ENCODE measurements at places on chromosomes 1 and 21.

DNA sequence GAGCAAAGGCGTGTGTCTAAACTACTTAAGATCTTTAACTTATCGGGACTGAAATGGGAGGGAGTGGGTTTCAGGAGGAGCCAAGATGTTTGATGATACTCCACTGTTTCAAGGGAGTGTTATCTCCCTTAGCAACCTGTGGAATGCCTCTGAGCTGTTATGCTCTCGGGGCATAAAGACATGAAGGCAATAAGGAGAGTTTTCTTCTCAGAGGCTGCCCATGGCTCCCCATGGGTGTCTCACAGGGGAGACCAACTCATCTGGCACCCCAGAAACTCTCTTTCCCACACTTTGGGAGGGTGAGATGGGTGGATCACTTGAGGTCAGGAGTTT is 130.0 kb downstream of the LIPI start:
- no peak for DNase-seq

DNA sequence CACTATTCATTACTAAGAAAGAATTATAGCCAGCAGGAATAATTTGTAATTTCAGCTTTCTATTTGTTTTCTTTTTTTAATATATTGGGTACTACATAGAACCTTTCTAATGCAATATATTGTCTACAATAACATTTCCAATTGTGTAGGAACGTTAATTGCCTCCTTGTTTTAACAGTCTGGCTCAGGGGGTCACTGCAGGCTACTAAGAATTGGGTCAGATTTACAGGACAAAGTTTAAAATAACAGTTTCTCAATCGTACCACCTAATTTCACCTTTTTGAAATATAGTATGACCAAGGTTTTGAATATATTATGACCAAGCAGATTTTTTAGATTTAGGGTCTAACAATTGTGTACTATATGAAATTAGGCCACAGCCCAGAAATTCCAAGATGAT is 2.4 kb downstream of the CFH start:
- no peak for DNase-seq

DNA sequence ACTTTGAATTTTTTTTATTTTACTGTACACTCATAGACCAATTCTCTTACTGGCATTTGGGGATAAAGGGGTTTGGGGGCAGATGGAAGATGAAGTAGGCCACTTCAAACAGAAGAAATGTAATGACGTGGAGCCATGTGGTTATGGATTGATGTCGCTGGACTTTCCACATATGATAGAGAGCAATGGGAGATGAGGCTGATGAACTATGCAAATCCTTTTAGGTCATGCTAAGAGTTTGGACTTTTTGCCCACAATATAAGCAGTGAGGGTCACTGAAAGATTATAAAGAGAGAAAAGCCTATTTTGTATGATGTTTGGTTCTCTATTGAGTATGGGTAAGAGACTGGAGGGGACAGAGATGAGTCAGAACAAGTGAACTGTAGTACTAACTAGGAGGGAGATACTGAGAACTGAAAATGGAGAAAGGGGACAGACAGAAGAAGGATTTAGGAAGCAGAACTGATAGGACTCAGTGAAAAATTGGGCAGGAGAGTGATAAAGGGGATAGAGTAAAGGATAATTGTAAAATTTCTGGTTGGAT is 9.2 kb downstream of the C1orf21 start:
- DNase-seq, result no peak

DNA sequence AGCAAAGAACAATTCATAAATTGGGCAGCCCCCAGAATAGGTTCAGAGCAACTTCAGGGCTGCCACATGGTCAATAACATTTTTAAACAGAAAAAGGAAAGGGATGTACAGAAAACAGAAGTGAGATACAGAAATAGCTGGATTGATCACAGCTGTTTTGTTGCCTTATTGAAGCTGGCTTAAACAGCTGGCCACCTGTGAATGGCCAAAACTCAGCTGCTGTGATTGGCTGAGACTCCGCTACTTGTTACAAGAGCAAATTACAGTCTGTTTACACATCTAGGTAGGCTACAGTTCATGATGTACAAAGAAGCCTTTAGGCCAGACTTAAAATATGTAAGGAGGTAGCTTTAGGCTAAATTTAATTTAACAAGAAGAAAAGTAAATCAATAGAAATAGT is 11.6 kb upstream of the IFNAR1 start:
- no peak for DNase-seq

DNA sequence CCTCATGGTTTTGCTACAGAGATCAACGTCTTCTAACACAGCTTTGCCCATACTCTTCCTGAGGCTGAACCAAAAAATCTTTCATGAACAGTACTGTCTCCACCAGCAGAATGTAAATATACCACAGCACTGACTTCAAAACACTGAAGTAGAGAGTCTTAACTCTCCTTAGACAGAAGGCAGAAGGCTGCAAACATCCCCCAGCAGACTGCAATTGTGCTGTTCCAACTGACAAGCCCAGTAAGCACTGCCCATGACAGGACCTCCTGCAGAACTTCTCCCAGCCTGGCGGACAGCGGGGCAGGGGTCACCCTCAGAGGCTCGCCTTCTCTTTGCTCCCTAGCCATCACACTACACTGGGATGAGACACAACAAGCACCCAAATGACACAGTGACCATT is 218.7 kb downstream of the RERE start:
- no peak for DNase-seq

DNA sequence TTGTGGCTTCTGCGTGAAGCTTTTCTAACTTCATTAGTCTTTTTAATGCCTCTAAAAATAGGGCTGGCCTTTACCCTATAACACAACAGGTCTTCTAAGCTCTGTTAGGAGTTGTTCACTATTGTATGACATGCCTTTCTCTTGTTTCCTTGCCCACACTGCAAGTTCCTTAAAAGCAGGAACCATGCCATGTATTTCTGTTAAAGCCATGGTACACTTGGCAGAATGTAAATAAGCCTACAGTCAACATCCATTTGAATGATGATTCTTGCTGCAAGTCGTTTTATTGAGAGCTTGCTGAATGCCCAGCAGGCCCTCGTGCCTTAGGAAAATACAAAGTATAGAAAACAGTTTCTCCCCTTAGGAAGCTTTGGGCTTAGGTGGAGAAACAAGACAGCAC is 214.6 kb downstream of the DUSP10 start:
- no peak for DNase-seq

- no peak for DNase-seq
These were observed 62.2 kb upstream of the GRIK3 start for GRCh38 chr1:37096523-37096922.

- DNase-seq, result no peak
These were observed 50.2 kb downstream of the C8A start for GRCh38 chr1:56904663-56905397.

DNA sequence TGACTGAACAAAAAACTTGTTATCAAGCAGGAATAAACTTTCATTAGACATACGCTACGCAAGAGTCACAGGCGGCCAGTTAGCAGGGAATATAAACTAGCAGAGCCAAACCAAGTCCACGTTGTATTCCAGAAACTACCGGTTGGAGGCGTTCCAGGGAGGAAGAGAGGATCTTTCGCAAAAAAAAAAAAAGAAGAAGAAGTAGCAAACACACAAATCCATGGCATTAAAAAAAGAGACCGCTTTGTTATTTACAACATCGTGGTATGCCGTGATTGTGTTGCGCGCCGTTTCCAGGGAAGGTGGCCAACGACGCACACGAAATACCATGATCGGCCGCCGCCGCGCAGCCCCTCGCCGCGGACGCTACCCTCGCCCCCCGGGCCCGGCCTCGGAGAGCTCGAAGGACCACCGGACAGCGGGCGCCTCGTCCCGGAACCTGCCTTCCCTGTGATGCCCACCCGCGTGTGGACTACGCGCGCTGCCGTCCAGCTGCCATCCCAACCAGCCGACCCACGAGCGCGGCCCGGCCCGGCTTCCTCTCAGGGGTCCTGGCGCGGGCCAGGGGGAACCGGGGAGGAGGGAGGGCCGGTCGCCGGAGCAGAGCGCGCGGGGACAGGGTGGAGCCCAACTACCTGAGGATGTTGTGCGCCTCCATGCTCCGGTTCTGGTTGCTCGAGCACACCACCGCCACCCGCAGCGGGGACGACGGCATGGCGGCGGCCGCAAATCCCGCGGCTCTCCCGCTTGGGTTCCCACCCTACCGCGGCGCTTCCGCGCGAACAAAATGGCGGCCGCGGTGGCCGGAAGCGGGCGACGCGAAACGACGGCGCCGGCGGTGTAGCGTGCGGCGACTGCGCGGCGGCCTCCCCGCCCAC is 581 bp downstream of the SSU72 start:
- DNase-seq, result peak; percentile 28

DNA sequence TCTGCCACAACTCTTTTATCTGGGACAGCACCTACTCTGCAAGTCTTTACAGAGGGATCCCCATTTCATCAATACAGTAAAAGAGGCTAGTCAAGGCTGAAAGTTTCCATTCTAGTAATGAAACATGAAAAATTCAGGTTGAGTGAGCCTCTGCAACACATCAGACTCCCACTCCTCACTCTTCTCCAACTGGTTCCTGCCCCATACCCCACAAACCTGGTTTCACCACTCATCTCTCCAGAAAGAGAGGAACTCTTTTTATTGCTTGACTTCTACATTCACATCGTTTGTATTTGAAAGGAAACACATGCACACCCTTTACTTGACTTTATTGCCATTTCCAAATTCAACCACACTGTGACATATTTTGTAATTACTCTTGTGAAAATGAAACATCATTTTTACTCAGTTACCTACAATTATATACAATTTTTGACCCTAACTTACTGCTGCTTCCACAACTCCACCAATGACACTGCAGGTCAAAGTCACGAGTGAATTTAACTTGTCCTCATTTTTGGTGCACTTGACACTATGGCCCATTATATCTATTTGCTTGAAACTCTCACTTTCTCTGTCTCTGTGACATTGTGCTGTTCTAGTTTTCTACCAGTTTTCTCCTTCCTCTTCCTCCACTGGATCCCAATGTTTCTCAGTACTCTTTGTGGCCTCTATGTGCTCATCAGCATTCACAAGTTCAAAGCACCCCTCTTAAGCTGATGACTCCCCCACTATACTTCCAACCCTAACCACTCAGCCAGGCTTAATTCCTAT is 8.0 kb downstream of the STX6 start:
- DNase-seq, result no peak

- DNase-seq, result no peak
These were observed 53.9 kb downstream of the CYYR1 start for GRCh38 chr21:26519142-26519541.

DNA sequence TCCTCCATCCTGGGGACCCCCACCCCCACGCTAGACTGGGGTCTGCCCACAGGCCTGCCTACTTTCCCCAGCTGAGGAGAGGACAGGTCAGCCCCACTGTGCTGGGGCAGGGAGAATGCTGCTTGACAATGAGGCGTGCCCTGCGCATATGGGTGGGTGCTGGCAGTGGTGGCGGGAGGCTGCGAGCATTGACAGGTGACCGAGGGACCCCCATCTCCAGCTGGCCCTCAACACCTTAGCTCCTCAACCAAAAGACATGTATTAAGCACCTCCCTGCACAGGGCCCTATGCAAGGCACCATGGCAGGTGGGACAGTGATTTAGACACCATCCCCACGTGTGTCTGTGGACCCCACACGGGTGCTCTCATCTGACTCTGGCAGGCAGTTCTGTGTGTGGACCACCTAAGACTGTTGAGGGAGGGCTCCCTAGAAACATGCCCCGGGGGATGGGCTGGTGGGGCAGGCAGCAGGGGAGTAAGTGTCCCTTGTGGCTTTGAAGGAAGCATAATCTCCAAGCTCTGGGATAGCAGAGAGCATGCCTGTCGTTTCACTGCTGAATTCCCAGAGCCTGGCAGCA is 18.4 kb upstream of the ALX3 start:
- no peak for DNase-seq

DNA sequence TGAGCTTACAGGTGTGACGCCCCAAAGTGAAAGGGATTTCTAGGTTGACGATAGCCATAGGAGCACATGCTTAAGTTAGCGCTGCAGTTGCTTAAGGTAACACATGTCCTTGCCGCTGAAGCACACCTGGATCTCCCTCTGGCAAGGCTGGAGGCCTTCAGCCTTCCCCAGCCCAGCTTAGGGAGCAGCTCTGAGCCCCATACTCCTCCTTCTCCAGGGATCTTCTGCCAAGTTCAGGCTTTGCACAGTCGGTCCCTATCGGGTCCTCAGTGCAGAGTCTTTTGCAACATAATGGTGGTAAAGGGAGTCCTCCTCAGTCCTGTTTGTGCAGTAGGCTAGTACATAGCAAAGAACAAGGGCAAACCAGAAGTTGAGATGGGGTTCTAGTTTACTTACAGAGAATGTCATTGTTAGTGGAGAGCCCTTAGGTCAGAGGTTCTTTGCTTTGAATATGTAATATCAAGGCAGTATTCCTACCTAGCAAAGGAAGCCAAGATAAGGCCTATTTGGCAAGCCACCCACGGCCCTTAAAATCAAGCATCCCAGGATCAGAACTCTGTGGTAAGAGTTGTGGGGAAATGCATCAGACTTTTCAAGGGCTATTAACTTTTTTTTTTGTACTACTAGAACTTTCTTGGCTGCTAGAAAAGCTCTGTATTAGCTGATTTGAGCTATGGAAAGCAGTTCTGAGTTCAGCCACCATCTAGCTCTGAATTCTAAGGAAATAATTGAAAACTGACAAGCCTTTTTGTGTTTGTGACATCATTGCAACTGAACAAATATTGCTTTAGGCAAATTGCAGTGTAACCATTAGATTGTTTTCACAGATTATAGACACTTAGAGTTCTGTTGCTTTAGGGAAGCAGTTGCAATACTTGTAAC is 1.4 kb downstream of the EVA1C start:
- DNase-seq, result no peak

- no peak for DNase-seq
These were observed 38.9 kb downstream of the LMX1A start for GRCh38 chr1:165317612-165318011.

GRCh38 chr21:34189506-34189905 is 116.1 kb downstream of the MRPS6 start:
- DNase-seq, result no peak

- no peak for DNase-seq
These were observed 136.1 kb downstream of the KIF26B start for GRCh38 chr1:245290836-245291235.

DNA sequence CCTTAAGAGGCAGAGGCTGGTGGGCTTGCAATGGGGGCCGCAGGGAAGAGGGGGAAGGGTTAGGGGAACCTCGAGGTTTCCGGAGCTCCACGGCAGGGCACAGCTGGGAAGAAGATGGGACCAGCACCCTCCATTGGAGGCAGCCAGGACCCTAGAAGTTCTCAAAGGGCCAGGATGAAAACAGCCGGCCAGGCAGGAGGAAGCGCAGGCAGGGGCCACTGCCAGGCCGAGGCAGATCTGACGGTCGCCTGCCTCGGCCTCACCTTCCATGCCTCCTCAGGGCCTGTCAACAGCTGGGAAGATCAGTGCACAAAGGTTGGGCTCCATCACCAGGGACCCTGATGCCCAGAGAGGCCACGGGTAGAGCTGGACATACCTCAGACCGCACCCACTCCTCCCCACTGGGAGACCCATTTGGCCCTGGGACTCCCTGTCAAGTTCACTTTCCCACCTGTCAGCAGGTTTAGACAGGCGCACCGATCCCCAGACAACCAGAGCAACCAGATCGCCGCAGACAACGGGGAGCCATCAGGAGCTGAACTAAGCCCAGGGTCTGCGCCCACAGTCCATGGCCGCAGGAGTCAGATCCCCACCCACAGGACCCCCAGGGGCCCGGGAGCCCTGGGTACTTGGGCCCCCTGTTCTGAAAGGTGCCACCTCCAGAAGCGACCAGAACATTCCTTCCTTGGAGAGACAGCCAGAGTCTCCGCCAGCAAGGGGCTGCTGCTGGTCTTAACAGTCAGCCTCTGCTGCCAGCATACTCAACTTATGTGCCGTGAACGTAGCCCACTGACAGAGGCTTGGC is 2.2 kb downstream of the SLC19A1 start:
- DNase-seq, result no peak

GRCh38 chr1:155946633-155947219 is 5.3 kb downstream of the RXFP4 start:
- DNase-seq, result no peak

All from stimulated activated CD4-positive, alpha-beta T cell treated with anti-CD3 and anti-CD28 coated beads, Interleukin-1b, Interleukin-23, amount 100 ng/mL, for 1 hour (primary cell).